Stimulated activated CD4-positive, alpha-beta T cell treated with anti-CD3 and anti-CD28 coated beads, Interleukin-15, amount 100 ng/mL, for 48 hours (primary cell): ENCODE measurements at places on chromosomes 4 and X.

- DNase-seq, result no peak
Observed at GRCh38 chrX:21708116-21708515, 49.8 kb downstream of the SMPX start.

DNA sequence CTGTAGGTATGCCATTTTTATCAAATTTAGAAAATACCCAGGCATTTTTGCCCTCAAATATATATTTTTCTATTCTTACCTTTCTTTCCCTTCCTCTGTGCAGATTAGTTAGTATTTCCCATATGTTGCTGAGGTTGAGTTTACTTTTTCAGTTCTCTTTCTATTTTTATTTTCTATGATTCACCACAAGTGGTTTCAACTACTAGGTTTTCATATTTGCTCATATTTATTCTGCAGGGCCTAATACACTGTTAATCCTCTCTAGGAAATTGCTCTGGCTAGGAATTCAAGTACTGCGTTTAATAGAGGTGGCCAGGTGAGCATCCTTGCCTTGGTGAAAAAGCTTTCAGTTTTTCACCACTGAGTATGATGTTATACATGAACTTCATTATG lies 1535.3 kb upstream of the PCDH10 start:
- no peak for DNase-seq

DNA sequence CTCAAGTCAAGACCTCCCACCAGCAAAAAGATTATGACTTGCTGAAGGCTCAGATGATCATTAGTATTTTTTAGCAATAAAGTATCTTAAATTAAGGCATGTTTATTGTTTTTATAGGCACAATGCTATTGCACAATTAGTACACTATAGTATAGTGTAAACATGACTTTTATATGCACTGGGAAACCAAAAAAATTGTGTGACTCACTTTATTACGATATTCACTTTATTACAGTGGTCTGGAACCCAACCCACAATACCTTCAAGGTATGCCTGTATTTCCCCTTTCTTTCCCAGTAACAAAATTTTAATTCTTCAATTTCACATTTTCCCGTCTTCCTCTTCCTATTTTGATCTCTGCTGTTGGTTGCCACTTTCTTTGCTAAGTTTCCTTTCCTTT lies 37.7 kb downstream of the ZCCHC12 start:
- DNase-seq, result no peak

GRCh38 chr4:24195991-24196736 lies 306.3 kb upstream of the PPARGC1A start:
- no peak for DNase-seq

DNA sequence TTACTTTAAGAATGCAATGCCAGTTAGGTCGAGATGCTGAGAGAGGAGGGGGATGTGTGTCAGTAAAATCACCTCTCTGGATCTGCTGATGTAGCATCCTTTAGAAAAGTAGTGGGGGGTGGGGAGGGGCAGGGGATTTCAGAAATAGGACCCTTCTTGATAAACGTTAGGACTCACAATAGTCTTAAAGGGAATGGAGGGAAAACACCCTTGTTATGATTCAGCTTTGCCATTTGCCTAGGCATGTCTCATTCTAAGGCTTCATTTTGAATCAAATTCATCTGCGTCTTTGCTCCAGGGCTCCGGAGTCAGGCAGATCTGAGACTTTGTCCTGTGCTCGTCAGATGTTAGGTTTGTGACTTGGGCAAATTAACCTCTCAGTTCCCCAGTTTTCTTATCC lies 879 bp downstream of the SH2D1A start:
- no peak for DNase-seq

GRCh38 chr4:37071576-37071975 lies 173.0 kb upstream of the NWD2 start:
- DNase-seq, result no peak
